ENCODE measurements at places on chromosomes 2 and 18.

DNA sequence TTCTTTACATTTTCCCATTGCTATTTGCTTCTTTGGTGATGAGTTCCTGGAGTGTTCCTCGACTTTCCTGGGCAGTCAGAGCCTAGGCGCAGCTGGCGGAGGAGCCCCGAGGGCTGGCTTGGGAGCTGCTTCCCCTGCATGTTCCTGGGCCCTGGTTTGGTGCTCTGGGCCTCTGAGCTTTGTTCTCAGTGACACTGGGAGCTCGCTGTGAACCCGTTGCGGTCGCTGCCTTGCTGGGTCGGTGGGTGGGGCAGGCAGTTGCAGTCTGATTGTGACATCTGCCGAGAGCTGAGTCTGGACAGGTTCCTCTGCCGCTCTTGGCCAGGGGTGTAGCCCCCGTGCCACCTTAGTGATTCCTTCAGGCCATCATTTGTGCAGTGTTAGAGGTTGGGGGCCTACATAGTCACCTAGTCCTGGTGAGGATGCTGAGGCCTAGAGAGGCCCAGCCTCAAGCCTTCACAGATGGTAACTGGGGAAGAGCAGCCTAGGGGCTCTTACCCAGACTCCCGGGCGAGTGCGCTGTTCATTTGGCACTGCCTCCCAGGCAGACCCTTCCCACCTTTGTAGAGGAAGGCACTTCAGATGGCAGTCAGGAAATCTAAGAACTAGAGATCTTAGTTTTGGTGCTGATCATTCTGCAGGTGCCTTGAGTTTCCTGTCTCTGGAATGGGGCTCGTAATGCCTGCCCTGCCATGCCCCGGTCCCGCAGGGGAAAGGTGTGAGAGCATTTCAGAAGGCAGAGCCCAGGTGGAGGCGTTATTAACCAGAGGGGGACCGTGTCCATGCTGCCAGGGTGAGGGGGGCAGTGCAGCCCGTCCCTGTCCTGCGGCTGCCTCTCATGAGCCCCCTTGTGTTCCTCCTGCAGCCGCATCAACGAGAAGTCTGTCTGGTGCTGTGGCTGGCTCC, 8.4 kb downstream of the ASB1 start:
- no peak for DNase-seq

GRCh38 chr2:75920859-75921551, 210.3 kb upstream of the GCFC2 start:
- DNase-seq, result no peak

- DNase-seq, result no peak
Observed at GRCh38 chr2:32118055-32118454, 47.6 kb upstream of the SLC30A6 start.

DNA sequence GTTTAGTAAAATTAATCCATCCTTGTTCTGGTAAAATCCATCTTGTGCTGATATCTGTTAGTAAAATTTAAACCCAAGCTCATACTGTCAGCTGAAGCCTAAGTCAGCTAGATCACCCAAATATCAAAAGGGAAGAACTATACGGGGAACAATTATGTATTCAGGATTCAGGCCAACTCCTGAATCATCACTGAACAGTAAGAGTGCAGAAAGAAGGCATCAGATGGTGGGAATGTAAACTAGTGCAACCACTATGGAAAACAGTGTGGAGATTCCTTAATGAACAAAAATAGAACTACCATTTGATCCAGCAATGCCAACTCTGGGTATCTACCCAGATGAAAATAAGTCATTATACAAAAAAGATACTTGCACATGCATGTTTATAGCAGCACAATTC, 81.8 kb downstream of the RAPGEF4 start:
- no peak for DNase-seq

DNA sequence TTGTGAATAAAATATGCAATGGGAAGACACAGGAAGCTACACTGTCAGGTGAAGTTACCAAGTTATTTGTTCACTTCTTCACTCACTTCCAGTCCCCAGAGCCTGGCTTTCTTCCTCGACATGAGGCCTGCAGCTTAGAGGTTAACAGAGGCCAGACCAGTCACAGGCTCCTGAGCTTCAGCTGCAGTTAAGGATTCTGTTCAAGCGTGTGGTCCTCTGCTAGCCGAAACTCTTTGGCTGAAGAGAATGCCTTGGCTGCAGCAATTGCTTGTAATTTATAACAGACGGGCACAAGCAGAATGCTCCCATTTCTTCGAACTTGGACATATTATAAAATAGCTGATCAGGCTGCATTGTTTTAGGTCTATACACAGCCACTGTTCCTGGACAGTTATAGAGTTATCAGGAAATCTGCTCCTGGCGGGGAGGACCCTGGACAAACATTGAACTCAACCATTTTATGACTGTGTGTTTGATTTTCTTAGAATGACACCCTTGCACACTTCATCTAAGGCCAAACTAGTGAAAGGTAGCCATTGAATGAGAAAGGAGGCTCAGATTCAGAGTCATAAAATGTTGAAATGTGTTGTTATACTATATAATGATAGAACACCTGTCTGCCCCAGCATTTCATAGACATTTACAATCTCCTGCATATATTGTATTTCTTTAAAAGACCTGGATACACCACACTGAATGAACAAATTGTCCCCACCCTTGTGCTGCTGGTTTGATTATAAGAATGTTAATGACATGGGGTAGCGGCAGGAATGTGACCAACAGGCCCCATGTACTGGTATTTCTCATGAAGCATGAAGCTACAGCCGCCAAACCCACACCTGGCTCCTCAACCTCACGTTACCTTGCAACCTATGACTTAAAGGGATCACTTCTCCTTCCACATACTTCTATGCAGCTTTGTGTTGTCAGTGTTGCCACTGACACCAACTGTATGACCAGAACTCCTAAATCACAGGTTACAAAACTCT, 153.6 kb downstream of the TDRD15 start:
- DNase-seq, result no peak

- DNase-seq, result no peak
Observed at GRCh38 chr2:26477911-26478253, at the start of gene OTOF. Gene OTOF, minus strand, starts transcription at chr2:26478124.

GRCh38 chr2:241352227-241352626, 3.9 kb upstream of the FARP2 start:
- DNase-seq, result no peak

- DNase-seq, result no peak
Observed at GRCh38 chr18:2923464-2923863, 76.7 kb downstream of the EMILIN2 start.

DNA sequence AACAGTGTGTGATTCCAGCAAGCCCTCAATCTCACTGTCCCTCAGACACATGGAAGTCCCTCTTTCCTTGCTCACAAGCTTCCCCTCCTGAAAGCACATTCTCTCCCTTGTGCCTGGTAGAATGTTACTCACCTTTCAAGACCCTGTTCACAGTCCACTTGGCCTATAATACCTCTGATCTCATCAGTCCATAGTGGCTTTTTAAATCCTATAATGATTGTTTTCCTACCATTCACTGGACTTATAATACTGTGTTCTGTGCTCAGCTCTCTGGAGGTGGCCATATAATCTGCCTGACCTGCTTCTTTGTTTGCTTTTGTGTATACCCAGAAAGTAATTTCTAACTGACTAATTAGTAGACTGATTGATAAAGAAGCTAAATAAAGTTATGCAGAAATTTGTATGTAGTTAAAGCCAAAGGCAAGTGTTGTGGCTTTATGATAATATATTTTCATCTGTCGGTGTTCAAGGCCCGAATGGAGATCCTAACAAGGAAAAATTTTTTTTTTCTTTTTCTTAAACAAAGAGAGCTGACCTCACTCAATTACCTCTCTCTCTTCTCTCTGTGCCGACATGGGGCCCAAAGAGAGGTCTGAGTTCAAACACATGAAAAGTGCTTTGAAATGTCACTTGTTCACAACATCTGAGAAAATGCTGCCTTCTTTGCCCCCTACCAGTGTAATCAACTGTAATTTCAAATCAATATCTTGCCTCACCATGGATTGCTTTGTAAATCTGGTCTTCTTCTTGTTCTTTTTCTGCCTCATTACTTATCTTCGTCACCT, 1033.0 kb upstream of the PIK3C3 start:
- DNase-seq, result no peak

DNA sequence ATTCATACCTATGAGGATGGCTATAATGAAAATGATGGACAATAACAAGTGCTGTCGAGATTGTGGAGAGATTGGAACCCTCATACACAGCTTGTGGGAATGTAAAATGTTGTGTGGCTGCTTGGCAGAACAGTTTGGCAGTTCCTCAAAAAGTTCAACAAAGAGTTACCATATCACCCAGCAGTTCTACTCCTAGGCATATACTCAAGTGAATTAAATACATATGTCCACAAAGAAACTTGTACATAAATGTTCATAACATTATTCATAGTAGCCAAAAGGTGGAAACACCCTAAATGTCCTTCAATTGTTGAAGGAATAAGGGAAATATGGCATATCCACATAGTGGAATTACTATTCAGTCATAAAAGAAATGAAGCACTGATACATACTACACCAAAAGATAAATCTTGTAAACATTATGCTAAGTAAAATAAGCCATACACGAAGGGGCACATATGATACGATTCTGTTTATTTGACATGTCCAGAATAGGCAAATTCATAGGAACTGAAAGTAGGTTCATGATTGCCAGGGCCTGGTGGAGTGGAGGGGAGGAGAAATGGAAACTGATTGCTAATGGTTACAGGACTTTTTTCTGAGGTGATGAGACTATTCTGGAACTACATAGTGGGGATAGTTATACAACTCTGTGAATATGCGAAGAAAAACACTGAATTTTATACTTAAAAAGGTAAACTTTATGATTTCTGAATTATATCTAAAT, 92.1 kb downstream of the ADAM23 start:
- DNase-seq, result no peak

GRCh38 chr2:232275670-232276069, 102.9 kb upstream of the ALPP start:
- DNase-seq, result no peak

DNA sequence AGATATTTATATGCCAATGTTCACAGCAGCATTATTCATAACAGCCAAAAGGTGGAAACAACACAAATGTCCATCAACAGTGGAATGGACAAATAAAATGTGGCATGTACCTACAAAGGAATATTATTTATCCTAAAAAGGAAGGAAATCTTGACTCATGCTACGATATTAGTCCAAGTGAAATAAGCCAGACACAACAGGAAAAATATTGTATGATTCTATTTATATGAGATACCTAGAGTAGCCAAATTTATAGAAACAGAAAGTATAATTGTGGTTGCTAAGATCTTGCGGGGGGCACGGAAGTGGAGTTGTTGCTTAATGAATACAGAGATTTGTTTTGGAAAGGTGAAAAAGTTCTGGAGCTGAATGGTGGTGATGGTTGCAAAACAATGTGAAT, 33.0 kb upstream of the CCDC150 start:
- DNase-seq, result no peak

- DNase-seq, result no peak
Observed at GRCh38 chr2:190190507-190191162, 128.1 kb upstream of the MSTN start.

- DNase-seq, result no peak
Observed at GRCh38 chr2:169736902-169737301, 3.3 kb downstream of the KLHL23 start.

DNA sequence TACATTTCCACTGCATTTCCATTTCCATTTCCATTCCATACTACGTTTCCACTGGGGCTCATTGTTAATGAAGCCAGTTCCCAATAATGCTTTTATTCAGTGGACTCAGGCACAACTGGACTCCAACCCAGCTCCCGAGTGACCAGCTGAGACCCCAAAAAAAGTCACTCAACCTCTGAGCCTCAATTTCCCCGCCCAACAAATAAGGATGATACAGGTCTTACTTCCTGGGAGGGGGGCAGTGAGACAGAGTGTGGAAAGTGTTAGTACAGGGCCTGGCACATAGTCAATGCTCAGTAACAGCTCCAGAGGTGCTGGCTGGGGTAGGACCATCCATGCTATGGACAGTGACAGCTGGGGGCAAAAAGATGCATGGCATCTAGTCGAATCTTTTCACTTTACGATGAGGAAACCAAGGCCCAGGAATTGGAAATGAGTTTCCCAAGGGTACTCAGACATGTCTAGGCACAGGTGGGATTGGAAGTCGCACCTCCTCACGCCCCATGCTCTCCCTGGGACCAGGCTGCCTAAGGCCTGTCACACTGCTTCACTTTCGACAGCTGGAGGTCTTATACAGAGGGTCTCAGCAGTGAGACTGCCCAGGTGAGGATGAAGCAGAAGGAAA, 226.5 kb downstream of the ANAPC1 start:
- no peak for DNase-seq

DNA sequence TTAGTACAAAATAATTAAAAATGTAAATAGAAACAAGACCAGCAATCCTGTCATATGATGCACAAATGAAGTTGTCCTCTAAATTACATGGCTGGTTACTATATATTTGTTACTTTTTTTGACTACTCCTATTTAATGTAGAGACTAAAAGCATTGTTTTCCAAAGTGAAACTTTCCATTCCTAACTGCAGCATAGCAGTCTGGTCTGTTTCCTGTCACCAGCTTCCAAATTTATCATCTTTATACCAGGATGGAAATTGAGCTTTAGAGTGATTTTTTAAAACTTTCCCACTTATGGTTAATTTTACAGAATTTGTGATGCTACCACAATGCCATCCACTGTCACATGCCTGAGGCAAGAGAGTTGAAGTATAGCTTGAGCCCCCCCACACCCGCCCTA, 33.5 kb upstream of the RAB27B start:
- DNase-seq, result no peak

DNA sequence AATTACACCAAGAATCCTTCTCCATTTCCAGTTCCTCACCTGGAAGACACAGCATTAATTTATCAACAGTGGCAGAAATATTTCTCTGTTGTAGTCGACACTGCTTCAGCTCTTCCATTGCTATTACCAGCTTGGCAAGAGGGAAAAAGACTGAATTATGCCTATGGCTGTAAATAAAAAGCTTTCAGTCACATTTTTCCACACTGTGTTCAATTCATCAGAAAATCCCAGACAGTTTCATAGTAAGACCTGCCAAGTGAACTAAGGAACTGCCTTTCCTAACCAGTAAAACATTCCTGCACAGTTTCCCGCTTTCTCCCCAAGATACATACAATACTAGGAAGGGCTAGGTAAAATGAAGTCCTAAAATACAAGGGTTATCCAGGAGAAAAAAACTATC, 94.7 kb downstream of the EXOC6B start:
- no peak for DNase-seq

- DNase-seq, result no peak
Observed at GRCh38 chr2:26578581-26578980, 62.6 kb downstream of the CIB4 start.

GRCh38 chr2:160889439-160890170, 270.6 kb upstream of the TANK start:
- no peak for DNase-seq

DNA sequence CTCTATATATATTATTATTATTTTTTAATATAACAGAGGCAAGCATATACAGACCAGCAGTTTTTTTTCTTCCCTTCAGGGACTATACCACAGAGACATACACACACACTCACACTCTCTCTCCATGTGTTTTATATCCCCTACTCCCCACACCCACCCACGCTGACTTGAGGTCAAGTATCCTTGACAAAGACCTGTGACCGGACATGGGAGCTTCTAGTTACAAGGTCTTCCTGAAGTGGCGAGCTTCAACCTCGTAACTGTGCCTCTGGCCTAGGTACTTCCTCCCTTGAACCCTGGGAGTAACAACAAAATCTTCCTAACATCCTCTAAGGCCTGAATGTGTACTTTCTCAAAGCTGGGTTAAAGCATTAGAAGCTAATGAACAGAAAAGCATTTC, 52.5 kb downstream of the POLR1A start:
- no peak for DNase-seq

- DNase-seq, result no peak
Observed at GRCh38 chr18:60664736-60665135, 292.2 kb upstream of the MC4R start.

All from bone marrow (tissue), 2 donors.